WTC11 (cell line): ENCODE measurements at places on chromosomes 2 and 18.

DNA sequence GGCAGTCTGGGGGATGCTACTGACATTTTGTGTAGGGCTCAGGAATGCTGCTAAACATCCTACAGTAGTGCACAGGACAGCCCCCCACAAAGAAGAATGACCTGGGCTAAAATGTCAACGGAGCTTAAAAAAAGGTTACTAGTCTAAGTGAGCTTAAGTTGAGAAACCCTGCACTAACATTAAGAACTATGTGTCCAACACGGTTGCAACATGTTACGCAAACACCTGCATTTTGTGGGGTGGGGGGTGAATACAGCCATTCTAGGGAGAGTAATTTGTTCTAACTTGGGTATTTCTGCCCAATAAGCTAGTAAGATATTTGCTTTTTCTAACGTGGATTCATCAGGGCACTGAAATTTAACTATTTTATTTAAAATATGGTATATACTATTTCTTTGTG, 57.9 kb downstream of the SLC8A1 start:
- no peaks in the 10 kb centered on the region for H3K36me3 ChIP-seq
- no peak for DNase-seq
- H3K27ac ChIP-seq, result no peak overlapping the region
- H3K4me1 ChIP-seq, result peaks cover 5% of the 10 kb centered on the region
- H3K4me3 ChIP-seq, result no peak overlapping the region
- H3K27me3 ChIP-seq, result no peaks in the 10 kb centered on the region

DNA sequence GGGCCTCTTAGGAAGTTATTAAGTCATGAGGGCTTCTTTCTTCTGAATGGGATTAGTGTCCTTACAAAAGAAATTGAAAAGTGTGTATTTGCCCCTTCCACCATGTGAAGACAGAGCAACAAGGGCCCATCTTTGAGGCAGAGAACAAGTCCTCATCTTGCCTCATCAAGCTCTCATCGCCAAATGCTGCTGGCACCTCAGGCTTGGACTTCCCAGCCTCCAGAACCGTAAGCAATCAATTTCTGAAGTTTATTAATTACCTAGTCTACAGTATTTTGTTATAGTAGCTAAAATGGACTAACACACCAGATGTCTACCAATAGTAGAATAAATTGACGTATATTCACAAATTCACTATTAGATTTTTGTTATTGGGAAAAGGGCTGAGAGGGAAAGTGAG, 74.6 kb downstream of the CCDC148 start:
- peaks cover 4% of the 10 kb centered on the region for H3K27me3 ChIP-seq
- no peak overlapping the region for H3K4me3 ChIP-seq
- no peaks in the 10 kb centered on the region for H3K4me1 ChIP-seq
- H3K27ac ChIP-seq, result no peak overlapping the region

DNA sequence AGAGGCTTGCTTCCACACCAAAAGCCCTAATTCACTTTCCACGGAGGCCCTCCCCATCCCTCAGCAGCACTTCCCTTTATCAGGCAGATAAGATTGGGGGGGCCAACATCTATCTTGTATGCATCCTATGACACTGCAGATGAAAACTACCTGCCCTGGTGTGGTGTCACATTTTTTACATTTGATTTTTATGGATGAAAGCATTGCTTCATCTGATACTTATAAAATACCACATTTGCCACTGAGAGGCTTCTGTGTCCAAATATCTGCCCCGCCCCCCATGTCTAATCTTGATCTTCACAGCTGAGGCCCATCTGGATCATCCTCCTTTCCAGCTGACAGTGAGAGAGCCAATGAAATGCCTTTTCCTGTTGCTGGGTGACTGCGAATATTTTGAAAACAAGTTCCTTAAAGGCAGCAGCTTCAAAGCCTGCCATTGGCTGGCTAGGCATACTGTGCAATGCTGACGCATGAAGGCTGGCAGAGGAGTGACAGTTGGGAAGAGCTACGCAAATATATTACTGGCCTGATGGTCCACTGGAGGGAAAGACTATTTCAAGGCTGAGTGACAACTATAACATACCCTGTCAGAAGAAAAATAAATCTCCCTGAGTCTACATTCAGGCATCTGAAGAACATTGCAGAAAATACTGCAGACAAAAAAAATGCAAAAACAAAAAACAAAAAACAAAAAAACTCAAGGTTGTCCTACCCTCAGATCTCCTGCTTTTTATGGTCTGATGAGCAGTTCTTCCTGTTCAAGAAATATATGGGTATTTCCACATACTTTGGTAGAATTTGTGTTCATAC, 318.7 kb downstream of the PDE11A start:
- DNase-seq, result peak; percentile 31
- no peak overlapping the region; the same call in 1 of the 2 replicates for H3K27ac ChIP-seq
- peaks cover 28% of the 10 kb centered on the region for H3K4me1 ChIP-seq

GRCh38 chr2:139122711-139123158, 342.5 kb upstream of the NXPH2 start:
- H3K27me3 ChIP-seq, result no peaks in the 10 kb centered on the region
- no peak for DNase-seq
- no peak overlapping the region for H3K4me3 ChIP-seq
- H3K27ac ChIP-seq, result no peak overlapping the region
- H3K4me1 ChIP-seq, result peaks cover 10% of the 10 kb centered on the region

GRCh38 chr18:59697236-59697932, at the start of gene CCBE1:
CCBE1 (minus strand) TSS chr18:59697423.
- peaks cover 64% of the 10 kb centered on the region for H3K27me3 ChIP-seq
- peak; percentile 92 for DNase-seq
- peak within 1 kb of the TSS; percentile 72 for H3K4me3 ChIP-seq
- H3K27ac ChIP-seq, result no peak within 1 kb of the TSS
- no peaks in the 10 kb centered on the region for H3K36me3 ChIP-seq

GRCh38 chr2:190190507-190191162, 128.1 kb upstream of the MSTN start:
- no peaks in the 10 kb centered on the region for H3K4me1 ChIP-seq
- no peak for DNase-seq
- no peaks in the 10 kb centered on the region for H3K27me3 ChIP-seq
- H3K4me3 ChIP-seq, result no peak overlapping the region
- no peaks in the 10 kb centered on the region for H3K36me3 ChIP-seq
- H3K27ac ChIP-seq, result no peak overlapping the region

GRCh38 chr2:68426848-68427579, 40.1 kb downstream of the FBXO48 start:
- no peak for DNase-seq
- H3K27me3 ChIP-seq, result no peaks in the 10 kb centered on the region
- H3K36me3 ChIP-seq, result no peaks in the 10 kb centered on the region
- no peak overlapping the region for H3K4me3 ChIP-seq

DNA sequence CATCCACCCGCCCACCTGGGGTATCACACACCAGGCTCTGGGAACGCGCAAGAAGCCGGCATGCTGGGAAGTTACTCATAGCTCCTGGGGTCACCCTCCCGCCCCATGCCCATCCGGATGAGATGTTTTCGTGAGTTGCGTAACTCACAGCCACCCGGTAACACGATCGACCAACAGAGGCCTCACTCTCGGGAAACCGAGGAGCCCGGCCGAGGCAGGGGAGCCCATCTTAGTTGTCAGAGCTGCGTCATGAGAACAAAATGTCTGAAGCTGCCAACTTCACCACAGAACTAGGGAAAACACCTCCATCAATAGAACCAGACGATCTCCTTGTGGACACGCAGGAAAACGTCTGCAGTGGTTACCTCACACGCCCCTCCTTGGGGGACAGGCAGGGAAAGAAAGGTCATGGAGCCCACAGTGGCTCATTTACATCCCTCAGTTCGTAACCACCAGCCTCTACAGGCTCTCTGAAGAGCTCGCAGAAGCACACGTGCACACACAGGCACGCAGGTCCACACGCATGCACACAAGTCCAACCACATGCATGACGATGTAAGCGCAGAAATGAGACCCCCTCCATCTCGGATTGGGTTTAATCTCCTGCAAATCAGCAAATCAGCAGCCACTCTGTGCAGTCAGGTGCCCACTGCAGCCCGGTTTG, 26.2 kb downstream of the ADI1 start:
- H3K4me1 ChIP-seq, result peaks cover 15% of the 10 kb centered on the region; the same call in 1 of the 2 replicates
- DNase-seq, result no peak
- no peaks in the 10 kb centered on the region for H3K27me3 ChIP-seq
- no peak overlapping the region for H3K27ac ChIP-seq
- H3K36me3 ChIP-seq, result peaks cover 7% of the 10 kb centered on the region; the same call in 1 of the 2 replicates
- no peak overlapping the region for H3K4me3 ChIP-seq

GRCh38 chr2:28896906-28897305, 2.4 kb downstream of the WDR43 start:
- H3K4me3 ChIP-seq, result peak overlapping the region; percentile 98
- no peaks in the 10 kb centered on the region for H3K27me3 ChIP-seq
- H3K4me1 ChIP-seq, result peaks cover 48% of the 10 kb centered on the region
- no peak overlapping the region for H3K27ac ChIP-seq

- peaks cover 16% of the 10 kb centered on the region for H3K4me1 ChIP-seq
- H3K27ac ChIP-seq, result no peak overlapping the region
- no peaks in the 10 kb centered on the region for H3K27me3 ChIP-seq
- H3K36me3 ChIP-seq, result no peaks in the 10 kb centered on the region
- no peak overlapping the region for H3K4me3 ChIP-seq
These were observed 59.8 kb downstream of the MEMO1 start for GRCh38 chr2:31950946-31951562.

GRCh38 chr2:67802291-67802690, 260.5 kb downstream of the C1D start:
- no peaks in the 10 kb centered on the region; the same call in 1 of the 2 replicates for H3K27me3 ChIP-seq
- no peak overlapping the region for H3K27ac ChIP-seq
- no peak for DNase-seq
- no peak overlapping the region for H3K4me3 ChIP-seq
- no peaks in the 10 kb centered on the region for H3K36me3 ChIP-seq

GRCh38 chr2:188272121-188272520, 19.6 kb upstream of the GULP1 start:
- no peak for DNase-seq
- H3K36me3 ChIP-seq, result peaks cover 10% of the 10 kb centered on the region; the same call in 1 of the 2 replicates
- no peaks in the 10 kb centered on the region for H3K27me3 ChIP-seq
- peaks cover 41% of the 10 kb centered on the region for H3K4me1 ChIP-seq
- H3K4me3 ChIP-seq, result no peak overlapping the region
- no peak overlapping the region for H3K27ac ChIP-seq

DNA sequence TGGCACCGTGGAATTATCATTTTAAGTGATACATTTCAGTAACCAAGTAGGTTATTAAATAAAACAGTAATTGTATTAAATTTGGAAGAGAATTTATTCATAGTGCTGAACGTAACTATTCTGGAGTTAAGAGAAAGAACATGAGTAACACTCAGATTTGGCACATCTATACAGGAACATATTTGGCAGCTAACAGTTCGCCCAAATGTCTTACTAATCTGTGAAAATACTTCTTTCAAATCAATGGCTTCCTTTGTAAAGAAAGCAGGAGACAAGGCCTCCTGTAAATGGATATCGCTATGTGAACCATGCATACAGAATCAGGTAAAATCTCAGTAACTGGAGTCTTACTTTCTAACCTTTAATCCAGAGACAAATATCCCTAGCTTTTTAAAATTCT, 64.4 kb downstream of the ZNF516 start:
- H3K27ac ChIP-seq, result no peak overlapping the region
- H3K36me3 ChIP-seq, result peaks cover 9% of the 10 kb centered on the region; the same call in 1 of the 2 replicates
- H3K4me1 ChIP-seq, result peaks cover 32% of the 10 kb centered on the region
- no peaks in the 10 kb centered on the region for H3K27me3 ChIP-seq
- H3K4me3 ChIP-seq, result no peak overlapping the region

DNA sequence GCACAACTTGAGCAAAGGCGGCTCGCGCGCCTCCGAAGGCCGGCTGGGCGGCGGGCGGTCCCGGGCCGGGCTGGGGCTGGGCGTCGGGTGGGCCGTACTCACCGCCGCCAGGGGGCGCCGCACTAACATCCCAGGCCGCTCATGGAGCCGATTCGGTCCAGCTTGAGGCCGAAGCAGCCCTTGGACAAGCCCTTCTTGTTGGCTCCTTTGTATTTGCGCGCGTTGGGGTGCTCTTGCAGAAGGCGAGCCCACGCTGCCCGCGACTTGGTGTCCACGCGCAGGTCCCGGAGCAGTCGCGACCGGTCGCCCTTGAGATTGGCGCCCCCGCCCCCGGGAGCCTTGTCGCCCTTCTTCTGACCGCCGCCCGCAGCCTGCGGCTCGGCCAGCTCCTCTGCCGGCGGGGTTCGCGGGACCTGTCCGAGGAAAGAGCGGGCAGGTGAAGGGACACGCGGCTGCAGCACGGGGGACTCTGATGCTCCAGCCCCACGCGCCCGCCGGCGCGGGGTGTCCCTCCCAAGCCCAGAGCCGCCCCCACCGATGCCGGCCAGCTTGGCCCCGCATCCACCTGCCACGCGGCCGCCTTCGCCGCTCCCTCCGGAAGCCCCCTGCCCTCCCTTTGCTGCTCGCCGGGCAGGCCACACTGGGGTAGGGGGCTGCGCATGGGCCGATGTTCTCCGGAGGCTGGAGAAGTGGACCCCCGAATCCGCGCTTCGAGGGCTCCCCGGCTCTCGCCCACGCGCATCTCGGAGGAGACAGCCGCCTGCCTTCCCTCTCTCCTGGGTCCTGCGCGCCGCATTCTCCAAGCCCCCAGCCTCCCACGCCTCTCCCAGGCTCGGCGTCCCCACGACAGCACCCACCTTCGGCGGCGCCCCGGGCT, 655 bp downstream of the NPPC start:
- no peaks in the 10 kb centered on the region for H3K36me3 ChIP-seq
- peak overlapping the region; percentile 74 for H3K4me3 ChIP-seq
- peaks cover 58% of the 10 kb centered on the region for H3K27me3 ChIP-seq
- H3K4me1 ChIP-seq, result peaks cover 15% of the 10 kb centered on the region

DNA sequence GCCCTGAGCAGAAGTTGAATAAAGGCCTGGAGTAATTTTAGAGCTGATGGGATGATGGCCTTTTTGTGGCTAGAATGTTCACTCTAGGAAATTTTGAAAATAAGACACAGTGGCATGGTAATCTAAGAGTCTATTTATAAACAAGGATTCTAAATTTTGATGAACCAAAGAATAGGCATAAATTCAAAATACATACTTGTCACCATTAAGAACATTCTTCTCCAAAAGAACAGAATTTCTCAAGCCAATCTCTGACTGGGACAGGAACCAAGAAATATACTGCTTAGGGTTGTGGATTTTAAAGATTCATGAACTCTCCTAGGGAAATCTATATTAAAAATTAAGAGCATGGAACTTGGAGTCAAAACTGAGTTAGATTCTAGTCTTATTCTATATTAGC, 98.2 kb upstream of the SETBP1 start:
- H3K36me3 ChIP-seq, result no peaks in the 10 kb centered on the region
- no peak for DNase-seq
- peaks cover 19% of the 10 kb centered on the region for H3K4me1 ChIP-seq
- no peaks in the 10 kb centered on the region for H3K27me3 ChIP-seq
- H3K4me3 ChIP-seq, result no peak overlapping the region

DNA sequence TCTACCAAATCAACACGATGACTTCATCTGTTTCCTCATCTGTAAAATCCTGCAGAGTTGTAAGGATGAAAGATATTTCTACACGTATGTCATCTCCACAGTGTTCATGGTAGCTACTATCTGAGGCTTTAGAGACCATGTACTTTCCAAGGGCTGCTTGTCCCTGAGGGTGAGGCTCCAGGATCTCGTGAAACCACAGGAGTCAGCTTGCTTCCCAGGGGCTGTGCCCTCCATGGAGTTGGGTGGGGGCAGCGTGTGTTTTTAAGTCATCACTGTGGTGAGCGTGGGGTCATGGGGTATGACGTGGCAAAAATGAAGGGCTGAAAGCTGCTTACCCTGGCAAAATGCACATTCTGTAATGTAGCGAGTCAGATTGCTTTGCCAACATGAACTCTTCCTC, 81.6 kb downstream of the ASAP2 start:
- no peaks in the 10 kb centered on the region for H3K36me3 ChIP-seq
- no peak for DNase-seq
- no peak overlapping the region for H3K4me3 ChIP-seq
- H3K27ac ChIP-seq, result no peak overlapping the region
- H3K4me1 ChIP-seq, result peaks cover 31% of the 10 kb centered on the region
- no peaks in the 10 kb centered on the region; the same call in 1 of the 2 replicates for H3K27me3 ChIP-seq

GRCh38 chr2:39530411-39530866, 93.4 kb upstream of the MAP4K3 start:
- no peak overlapping the region for H3K27ac ChIP-seq
- DNase-seq, result no peak
- peaks cover 8% of the 10 kb centered on the region for H3K36me3 ChIP-seq
- no peaks in the 10 kb centered on the region for H3K27me3 ChIP-seq
